ENCODE measurements at places on chromosomes 16 and 17.

DNA sequence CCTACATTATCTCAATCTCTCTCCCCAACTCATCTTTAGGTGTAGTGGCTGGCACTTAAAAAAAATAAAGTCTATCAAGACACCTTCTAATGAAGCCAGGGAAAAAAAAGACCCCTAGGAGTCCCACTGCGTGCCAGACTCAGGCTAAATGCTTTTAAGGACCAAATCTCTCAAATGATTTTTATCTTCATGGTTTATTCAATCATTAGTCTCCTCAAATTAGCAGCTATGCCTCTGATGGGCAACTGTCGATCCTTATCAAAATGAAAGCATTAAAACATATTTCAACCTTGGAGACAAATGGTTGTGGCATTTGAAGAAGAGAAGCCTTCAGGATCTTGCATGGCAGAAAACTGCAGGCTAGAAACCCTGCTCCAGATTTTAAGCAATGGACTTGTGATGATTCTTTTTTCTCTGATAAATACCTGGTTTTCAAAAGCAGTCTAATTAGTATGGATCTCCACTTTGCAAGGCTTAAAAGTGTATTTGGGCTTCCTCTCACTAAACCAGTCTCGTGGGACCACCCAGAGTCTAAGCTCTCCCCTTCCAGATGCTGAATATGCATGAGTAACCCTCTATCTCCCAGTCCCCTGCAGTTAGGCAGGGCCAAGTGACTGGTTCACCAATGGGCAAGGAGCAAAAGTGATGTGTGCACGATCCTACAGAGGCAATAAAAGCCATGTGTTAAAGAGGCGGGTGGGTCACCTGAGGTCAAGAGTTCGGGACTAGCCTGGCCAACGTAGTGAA, 14.9 kb downstream of the ITPRIPL2 start:
- no peak for DNase-seq

GRCh38 chr17:17151962-17152361, 54.2 kb downstream of the PLD6 start:
- DNase-seq, result no peak

- no peak for DNase-seq
Observed at GRCh38 chr17:80497726-80498241, 21.4 kb upstream of the NPTX1 start.

- no peak for DNase-seq
Observed at GRCh38 chr17:20170085-20170484, 160.9 kb downstream of the SPECC1 start.

GRCh38 chr16:555528-556473, 4.4 kb upstream of the PRR35 start:
- DNase-seq, result no peak

GRCh38 chr16:64269756-64270155, 852.1 kb downstream of the CDH11 start:
- no peak for DNase-seq
